Activated naive CD4-positive, alpha-beta T cell treated with anti-CD3 and anti-CD28 coated beads, Interleukin-2, amount 50 U/mL, for 72 hours (primary cell): ENCODE measurements at places on chromosomes 16 and 17. TPM values are rescaled to one million over a fixed set of nuclear protein-coding genes. Genes with fewer than 3 reads are reported as not detected.

Gene NPB
- total RNA-seq, result 0.27 TPM

Gene GCGR
- not detected for total RNA-seq

Gene AKAP10
- 42.0 TPM for total RNA-seq

Gene UMOD
- total RNA-seq, result not detected

- DNase-seq, result peak; percentile 47
Measured at GRCh38 chr17:18380471-18381157, 3.0 kb downstream of the EVPLL start.

DNA sequence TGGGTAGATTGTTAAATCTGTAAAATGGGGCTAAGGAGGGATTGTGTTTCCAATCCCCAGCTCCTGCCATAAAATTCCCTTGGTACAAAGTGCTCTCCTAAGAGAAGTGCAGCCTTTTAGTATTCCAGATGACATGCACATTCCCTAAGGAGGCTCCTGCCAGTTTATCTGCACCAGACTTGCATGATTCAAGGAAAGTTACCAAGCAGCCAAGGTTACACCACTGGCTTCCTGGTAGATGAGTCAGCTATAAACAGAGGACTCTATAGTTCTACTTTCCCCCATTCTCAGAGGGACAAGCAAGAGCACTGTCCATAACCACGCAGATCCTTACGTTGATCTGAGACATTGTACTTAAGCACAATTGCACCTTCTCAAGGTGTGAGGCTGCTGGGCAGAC, 1.9 kb downstream of the CALB2 start:
- no peak for DNase-seq

DNA sequence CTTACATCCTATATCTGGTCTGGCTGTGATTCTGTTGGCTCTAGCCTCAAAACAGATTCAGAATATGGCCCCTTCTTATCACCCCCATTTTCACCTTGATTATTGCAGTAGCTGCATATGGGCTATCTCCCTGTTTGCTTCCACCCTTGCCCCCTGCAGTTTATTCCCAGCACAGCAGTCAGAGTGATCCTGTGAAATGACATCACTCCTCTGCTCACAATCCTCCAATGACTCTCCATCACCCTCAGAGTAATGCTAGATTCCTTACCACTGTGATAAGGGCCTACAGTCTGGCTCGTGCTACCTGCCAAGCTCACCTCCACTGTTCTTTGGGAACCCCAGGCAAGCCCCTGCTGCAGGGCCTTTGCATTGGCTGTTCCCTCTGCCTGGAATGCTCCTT, 92.5 kb downstream of the ASIC2 start:
- DNase-seq, result no peak

DNA sequence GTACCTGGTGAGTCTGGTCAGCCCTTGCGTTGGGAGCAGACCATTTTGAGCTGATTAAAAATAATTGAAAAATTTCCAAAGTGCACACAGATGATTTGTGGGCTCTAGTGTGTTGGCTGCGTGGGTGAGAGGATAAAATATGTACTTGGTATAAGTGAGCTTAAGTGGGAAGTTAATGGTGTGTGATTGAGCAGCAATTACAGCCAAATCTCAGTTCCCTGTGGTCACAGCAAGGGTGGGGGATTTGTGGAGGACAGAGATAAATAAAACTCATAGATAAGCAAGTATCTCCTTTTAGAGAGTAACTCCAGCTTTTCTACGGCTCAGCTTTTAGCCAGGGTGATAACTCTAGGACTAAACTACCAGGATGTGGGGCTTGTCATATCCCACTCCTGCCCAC, 390.4 kb downstream of the UTP18 start:
- no peak for DNase-seq

DNA sequence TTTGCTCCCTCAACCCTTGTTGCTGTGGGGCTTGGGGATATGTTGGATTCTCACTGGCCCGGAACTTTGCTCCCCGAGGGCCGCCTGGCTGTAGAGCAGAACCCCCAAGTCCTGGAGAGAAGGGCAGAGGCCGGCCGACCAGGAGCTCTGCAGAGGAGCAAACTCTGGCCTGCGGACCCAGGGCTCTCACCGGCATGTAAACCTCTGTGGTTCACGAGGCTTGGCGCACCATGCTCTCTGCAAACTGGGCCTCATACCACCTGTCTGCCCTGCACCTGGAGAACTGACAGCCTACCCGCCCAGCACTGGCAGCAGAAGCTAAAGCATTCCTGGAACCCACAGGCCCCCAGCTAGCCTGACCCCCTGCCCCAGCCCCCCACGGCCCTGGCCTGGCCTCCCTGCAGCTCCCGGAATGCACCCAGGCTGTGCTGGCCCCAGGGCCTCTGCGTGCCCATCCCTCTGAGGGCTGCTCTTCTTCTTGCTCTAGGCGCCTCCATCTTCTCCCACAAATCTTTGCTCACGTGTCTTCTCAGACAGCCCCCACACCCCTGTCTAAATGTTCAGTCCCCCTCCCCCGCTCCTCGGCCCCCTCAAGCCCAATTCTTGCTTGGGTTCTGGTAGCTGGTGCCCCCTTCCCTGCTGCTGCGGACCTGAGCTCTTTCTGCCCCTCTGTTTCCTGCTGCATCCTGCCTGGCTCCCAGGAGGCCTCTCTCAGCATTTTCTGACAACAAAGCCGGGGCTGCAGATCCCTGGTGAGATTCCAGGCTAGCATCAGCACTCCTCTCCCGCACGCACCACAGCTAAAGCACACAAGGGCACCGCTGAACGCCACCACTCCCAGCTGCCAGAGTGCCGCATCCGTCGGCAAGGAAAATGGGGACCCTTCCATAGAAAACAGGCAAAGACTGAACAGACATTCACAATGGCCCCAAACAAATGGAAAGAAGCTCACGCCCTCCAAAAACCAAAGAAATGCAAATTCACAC, 23.3 kb downstream of the ACTG1 start:
- DNase-seq, result no peak

DNA sequence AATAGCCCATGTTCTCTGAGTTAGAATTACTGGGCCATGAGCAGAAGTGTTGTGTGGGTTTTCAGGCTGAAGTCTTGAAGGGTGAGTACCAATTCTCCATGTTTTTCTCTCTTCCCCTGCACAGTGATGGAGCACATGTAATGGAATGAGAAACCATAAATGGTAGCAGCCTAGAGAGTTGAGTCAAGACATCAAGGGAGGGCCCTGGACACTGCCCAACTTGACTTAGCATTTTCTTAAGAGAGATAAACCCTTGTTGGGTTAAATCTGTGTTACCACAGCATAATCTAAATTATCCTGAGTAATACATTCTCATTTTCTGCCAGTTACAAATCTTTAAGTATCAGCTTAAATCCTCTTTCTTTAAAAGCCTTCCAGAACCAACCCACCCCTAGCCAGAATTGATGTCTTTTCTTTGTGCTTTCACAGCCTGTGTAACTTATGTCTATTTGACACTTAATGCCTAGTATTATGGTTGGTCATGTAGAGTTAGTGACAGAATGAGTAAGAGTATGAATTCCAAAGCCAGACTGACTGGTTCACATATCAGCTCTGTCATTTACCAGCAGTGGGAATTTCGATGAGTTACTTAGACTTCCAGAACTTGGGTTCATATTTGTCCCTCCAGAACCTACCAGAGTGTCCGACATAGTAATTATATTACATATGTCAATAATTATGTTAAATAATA, 27.0 kb upstream of the RGS9 start:
- DNase-seq, result no peak

- no peak for DNase-seq
Measured at GRCh38 chr17:60315650-60316049, 76.3 kb downstream of the USP32 start.

DNA sequence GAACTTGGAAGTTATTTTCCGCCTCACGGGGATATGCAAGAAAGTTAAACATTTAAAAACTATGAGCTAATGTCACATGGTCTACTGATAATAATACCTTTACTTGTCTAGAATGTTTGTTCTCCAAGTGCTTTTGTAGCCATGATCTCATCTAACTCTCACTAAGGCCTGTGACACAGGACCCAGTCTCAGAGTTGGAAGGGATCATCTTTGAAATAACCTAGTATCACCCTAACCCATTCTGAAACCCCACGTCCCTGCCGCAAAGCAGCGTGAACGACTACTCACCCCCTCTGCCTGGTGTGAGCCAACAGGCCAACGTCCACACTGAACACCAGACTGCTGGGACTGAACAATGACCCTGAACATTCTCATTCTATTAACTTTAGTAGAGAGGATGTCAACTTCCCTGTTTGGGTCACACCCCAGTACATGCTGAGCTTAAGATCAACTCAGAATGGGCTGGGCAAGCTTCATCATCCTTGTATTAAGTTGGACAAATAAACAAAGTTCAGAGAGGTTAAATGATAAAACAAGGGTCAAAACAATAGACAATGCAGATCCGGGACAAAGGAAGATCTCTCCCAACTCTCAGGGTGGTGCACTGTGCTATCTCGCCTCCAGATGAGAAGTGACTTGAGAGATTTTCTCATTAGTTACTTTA, 54.8 kb upstream of the BCAR1 start:
- DNase-seq, result no peak
